NK-92 treated with Interleukin-12 subunit alpha and Interleukin-12 subunit beta, amount 100 ng/mL, for 24 hours (cell line): ENCODE measurements at places on chromosomes 2 and 18.

DNA sequence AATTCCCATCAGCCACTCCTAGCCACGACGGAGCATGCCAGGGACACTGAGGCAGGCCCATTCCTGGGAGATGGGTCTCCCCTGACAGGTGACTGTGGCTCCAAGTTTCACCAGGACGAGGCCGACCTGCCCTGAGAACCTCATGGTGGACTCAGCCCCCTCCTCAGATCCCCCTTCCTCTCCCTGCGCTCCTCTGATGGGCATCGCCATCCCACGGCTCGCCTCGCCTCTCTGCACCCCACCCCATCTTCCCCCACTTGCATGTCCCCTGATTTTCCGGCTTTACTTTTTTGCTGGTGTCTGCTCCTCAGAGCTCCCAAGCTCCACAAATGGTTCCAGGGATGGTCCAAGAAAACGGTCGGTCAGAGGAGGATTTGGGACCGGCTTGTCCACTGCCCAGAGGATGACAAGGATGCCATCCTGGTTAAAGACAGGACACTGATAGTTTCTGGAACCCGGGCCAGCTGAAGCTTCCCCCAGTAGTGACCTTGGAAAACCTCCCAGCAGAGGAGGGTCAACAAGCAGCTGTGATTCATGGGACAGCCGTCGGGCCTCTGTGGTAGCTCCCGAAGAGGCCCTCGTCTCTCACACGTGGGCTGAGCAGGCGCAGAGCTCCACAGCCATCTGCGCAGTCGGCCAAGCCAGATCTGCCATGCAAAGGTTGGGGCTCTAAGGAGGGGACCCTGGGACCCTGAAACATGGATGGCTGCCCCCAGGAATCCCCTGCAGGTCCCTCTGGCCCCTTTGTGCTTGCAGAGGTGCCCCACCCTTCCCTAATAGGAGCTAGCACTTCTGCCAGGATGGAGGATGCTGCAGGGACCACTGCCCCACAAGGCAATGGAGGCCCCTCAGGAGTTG lies 87.8 kb upstream of the SLC66A3 start:
- DNase-seq = no peak

GRCh38 chr2:8488001-8488738 lies 193.7 kb upstream of the ID2 start:
- peak; percentile 72 for DNase-seq

- DNase-seq = no peak
Observed at GRCh38 chr2:217065012-217065290, 205.1 kb upstream of the TNP1 start.

GRCh38 chr2:88123975-88124917 lies 3.6 kb downstream of the FABP1 start:
- no peak for DNase-seq

- DNase-seq = no peak
Observed at GRCh38 chr2:44192646-44193045, 24.0 kb downstream of the PPM1B start.

DNA sequence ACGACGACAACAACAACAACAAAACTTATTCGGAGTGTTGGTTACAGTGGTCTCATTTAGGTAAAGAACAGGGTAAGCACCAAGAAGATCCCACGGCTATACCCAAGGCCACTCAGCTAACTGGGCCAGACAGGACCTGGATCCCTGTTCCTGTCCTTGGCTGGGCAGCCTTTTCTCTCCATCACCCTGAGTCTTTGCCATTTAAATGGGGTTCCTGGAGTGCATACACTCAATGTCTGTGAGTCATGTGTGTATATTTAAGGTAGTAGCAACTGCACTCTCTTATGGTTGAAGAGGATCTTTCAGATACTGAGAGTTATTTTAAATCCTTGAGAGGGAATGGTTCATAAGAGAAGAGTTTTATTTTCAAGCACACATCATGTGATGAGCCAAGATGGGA lies 35.3 kb downstream of the ADCYAP1 start:
- DNase-seq = no peak

DNA sequence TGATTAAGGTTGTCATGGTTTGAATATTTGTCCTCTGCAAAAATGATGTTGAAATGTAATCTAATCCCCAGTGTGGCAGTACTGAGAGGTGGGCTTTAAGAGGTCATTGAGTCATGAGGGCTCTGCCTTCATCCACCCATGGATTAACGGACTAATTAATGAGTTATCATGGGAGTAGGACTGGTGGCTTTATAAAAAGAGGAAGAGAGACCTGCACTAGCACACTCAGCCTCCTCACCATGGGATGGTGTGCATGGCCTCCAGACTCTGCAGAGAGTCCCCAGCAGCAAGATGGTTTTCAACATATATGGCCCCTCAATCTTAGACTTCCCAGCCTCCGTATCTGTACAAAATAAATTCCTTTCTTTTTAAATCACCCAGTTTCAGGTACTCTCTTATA lies 41.0 kb downstream of the DTNB start:
- DNase-seq = no peak

GRCh38 chr18:12906119-12906518 lies 22.1 kb upstream of the PTPN2 start:
- DNase-seq = no peak

DNA sequence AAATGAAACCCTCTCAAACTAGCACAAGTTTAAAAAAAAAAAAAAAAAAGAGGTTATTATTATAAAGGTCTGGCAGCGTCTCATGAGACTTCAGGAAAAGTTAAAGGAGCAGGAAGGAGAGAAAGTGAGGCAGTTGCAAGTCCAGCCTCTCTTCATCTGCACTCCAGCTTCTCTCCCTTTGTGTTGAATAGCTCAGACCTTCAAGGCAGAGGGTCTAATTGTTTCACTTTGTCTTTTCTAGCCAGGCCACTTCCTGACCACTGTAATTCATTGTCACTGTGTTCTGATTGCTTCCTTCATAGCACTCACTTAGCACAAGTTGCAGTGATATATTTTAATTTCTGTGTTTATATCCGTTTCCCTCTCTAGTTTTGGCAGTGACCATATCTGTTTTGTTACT lies 99.9 kb downstream of the SPATS2L start:
- DNase-seq = no peak

DNA sequence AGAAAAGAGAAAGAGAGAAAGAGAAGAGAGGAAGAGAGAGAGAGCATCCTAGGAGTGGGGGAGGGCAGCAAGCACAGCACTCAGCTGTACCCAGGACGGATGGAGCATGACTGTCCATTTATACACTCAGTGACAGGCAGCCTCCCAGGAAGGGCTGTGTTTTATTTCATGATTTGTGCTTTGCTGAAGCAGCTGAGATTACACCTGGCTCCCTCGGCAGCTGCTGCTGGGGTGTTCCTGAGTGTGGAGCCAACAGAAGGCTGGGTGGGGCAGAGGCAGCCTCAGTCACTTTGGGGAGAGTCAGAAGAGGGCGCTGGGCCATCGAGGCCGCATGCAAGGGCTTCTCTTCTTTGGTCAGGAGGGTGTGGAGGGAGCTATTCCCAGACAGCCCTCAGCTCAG lies 47.8 kb upstream of the TEX51 start:
- DNase-seq = no peak

DNA sequence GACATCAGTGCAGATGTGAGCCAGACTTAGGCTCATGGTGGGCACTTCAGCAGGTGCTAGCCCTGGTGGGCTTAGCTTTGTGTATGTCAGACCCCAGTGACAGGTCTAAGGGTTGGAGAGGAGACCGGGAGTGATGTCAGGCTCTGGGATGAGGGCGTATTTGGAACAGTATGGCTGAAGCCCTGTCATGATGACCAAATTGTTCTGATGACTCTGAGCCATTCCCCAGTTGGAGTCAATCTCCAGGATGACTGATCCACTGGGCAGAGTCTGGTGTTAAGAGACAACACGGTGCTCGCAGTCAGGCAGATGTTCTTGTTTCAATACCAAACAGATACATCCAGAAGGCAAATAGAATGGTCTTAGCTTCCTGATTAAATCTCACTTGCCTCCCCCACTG lies 241.5 kb downstream of the SOX11 start:
- DNase-seq = no peak

GRCh38 chr2:9630117-9630735 lies 571 bp downstream of the YWHAQ start:
- DNase-seq = peak; percentile 66

- no peak for DNase-seq
Observed at GRCh38 chr2:102436323-102436722, 13.4 kb downstream of the IL18RAP start.

GRCh38 chr18:64119916-64120315 lies 29.0 kb downstream of the LINC00305 start:
- DNase-seq = no peak

- no peak for DNase-seq
Observed at GRCh38 chr2:57444752-57445430, 601.7 kb upstream of the VRK2 start.

DNA sequence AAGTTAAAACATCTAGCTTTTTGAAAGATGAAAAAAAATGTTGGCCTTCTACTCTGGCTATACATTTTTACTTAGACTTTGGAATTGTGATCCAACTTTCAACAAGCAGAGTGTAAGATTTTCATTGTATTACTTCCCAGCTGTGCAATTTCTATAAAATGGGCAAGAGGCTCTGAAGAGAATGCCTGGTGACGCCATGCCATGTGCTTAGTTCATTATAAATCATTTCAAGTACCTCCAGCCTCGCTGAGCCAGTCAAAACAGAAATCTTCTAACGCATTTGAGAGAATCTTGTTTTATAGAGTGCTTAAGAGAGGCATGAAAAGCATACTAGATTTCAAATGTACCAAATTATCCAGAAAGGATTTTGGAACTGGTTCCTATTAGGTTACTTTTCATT lies 10.1 kb upstream of the STK17B start:
- DNase-seq = no peak
